ENCODE measurements at places on chromosomes 7 and 10.

DNA sequence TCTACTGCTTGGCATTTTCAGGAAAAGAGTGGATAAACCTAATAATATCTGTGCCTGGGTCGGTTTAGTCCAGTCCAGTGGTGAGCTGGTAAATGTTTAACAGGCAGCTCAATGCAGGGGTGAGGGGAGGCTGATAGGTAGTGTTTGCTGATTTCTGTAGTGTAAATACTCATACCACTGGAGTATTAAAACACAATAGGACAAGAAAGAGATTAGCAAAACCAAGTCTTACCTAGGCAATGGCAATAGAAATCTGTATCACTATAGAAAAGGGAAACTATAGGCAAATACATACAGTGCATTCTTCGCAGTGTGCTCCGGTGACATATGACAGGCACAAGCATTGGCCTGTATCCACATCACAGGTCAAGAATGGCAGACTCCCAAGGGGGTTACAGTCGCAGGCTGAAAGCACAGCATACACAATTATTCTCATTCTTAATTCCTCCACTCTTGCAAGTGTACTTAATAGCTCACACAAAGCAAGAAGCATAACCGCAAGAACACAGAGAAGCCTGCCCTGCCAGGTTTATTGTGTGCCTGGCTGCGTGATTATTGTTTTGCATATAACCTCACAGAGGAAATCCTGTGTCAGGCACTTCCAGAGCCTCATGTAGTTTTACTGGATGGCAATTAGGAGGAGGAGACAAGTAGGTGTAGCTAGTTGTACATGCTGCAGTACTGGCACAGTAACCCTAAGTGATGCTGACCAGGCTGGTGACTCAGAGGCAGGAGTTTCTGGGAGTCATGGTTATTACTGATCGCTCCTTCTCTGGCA lies 35.0 kb downstream of the LAMB4 start:
- no peak for DNase-seq

DNA sequence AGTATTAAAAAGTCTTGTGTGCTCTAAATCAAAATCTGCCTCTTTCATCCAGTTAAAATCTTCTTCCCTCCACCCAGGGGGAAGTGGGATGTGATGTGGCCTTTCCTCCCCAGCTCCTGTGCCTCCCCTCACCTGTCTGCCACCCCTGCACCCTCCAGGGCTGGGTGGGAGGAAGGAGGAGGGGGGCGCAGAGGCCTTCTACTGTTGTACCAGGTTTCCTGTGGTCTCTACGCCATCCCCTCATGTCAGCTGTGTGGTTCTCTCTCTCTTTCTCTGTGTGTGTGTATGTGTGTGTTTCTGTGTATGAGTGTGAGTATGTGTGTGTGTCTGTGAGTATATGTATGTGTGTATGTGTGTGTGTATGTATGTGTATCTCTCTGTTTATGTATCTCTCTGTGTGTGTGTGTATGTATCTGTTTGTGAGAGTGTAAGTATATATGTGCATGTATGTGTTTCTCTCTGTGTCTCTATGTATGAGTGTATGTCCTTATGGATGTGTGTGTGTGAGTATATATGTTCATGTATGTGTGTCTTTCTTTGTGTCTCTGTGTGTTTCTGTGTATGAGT lies 45.5 kb upstream of the C10orf71 start:
- no peak for DNase-seq

- no peak for DNase-seq
Measured at GRCh38 chr10:10826125-10826524, 191.5 kb upstream of the CELF2 start.

- DNase-seq = no peak
Measured at GRCh38 chr7:32169228-32169627, 99.0 kb upstream of the PDE1C start.

- no peak for DNase-seq
Measured at GRCh38 chr7:142602183-142602582, 147.1 kb upstream of the PRSS1 start.

- DNase-seq = peak; percentile 72
Measured at GRCh38 chr10:91632671-91633550, at the start of gene PPP1R3C. Gene PPP1R3C (minus strand): TSS chr10:91633071. CDS start chr10:91632969, 102 bp downstream.

DNA sequence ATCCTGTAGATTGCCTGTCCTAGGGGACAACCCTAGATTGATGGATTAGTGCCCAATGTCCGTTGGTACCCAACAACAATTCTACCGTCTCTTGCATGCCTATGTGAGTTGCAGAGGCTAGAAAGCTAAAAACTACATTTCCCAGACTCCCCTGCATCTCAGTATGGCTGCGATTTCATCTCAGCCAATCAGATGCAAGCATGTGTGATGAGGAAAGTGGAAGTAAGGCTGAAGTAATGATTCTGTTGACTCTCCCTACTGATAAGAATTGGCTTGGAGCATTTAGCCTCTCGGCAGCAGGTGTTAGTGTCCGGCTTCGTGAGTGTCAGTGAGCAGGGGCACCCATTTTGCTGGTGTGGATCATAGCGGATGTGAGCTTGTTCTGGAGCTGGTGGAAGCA lies 171.9 kb downstream of the FGFR2 start:
- DNase-seq = no peak

GRCh38 chr10:73916761-73917470 lies 6.0 kb downstream of the PLAU start:
- DNase-seq = no peak

GRCh38 chr10:80856186-80856585 lies 318.5 kb downstream of the SH2D4B start:
- no peak for DNase-seq

GRCh38 chr7:17640730-17641377 lies 299.4 kb downstream of the SNX13 start:
- DNase-seq = no peak

DNA sequence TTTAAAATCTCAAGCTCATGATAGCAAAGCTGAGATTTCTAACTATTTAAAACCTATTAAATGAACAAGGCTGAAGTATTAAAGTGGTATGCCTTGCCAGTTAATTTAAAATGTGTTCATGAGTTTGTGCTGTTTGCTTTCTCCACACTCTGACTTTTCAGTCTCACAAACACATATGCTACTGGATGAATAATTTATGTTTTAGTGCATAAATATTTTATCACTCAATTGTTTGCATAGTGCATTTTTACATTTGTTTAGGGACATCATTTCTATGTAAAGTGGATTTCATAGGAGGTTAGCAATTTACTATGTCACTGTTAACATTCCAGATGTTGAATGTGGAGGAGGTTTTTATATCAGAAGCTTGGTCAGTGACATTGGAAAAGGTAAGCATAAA lies 36.0 kb downstream of the TRUB1 start:
- DNase-seq = no peak

DNA sequence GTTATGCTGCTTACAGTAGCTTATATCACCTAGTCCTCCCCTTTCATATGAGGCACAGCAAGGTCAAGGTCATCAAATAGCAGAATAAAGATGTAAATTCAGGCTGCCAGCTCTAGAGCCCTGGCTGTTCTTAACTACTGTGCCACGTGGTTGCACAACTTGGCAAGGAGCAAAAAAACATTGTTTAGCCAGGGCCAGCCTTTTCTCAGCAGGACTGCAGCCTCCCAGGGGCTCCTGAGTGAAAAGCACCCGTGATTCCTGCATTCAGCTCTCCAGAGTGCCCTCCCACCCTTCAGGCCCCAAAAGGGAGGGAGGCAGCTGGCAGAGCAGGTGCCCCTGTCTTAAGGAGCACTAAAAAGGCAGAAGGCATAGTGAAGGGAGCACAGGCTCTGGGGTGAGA lies 31.8 kb upstream of the TM9SF3 start:
- DNase-seq = peak; percentile 72

GRCh38 chr7:27863880-27864279 lies 123.9 kb downstream of the TAX1BP1 start:
- DNase-seq = no peak

GRCh38 chr10:119663866-119664698 lies 12.9 kb downstream of the BAG3 start:
- no peak for DNase-seq

GRCh38 chr10:127195571-127196281 lies 665 bp downstream of the INSYN2A start:
- DNase-seq = no peak

- no peak for DNase-seq
Measured at GRCh38 chr10:6815346-6815745, 235.3 kb upstream of the PRKCQ start.

DNA sequence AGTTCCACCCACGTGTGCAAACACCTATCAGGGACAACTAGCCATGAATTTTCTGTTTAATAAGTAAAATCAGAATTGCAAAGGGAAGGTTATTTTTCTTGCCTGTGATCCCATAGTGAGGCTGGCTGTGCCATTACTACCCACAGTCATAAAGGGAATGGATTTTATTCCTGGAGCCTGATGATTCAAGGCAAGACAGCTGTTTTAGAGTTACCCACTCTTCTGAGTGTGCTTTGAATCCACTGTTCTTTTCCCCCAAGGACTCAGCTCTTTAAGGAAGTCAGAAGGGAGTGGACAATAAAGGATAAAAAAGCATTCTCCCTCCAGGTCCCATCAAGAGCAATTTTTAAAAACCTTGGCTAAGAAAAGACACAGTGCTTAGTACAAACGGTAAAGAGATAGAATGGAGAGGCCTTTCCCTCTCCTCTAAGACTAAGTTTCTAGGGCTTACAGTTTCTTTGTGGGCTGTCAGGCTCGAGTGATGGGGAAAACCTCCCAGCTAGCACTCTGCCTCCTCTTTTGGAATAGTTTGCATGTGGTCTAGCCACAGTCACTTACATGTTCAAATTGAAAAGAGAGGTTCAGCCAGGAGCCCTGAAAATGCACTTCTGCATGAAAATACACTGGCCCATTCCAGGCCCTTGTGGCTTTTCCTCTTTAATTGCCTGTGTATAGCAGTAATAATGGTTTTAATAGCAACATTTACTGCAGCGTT lies 5.1 kb upstream of the LRRC4 start:
- no peak for DNase-seq

- no peak for DNase-seq
Measured at GRCh38 chr10:62710182-62710581, 94.3 kb upstream of the ADO start.

- DNase-seq = no peak
Measured at GRCh38 chr10:28411648-28412047, 108.8 kb upstream of the MPP7 start.

GRCh38 chr10:13105184-13105583 lies 5.2 kb downstream of the OPTN start:
- no peak for DNase-seq

DNA sequence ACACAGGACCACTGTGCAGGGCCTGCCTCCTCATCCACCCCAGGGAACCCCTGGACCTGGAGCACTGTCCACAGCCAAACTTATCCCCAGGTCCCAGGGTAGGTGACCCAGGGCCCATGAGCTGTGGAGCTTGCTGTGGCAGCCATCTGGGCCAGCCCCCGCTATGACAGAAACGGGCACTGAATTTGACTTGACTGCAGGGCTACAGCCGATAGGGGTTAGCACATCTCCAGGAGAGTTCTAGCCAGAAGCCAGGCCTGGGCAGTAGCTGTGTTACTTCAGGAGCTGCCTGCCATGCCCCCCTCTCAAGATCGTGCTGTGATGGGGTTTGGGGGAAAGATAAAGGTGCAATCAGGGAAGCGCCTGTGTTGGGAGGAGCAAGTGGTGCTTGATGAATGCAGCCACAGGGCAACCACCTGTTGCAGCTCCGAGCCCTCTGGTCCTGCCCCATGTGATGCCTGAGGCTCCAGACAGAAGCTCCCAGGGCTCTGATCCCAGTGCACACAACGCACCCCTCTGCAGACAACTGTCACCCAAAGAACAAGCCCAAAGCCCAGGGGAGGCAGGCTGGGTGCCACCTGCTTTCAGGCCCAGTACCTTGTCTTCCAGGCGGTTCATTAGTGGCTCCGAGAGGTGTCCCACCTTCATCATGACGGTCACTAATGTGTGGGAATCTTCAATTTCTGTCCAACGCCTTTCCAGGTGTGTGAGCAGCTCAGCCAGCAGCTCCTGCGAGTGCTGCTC lies 6.5 kb downstream of the TBRG4 start:
- DNase-seq = no peak

- DNase-seq = no peak
Measured at GRCh38 chr10:128095027-128095752, 31.0 kb downstream of the MKI67 start.

GRCh38 chr7:64599359-64599758 lies 36.5 kb upstream of the ZNF680 start:
- no peak for DNase-seq

Measured in NCI-H1092 (cell line).